ENCODE measurements at places on chromosomes 5 and 9. TPM values are rescaled to one million over a fixed set of nuclear protein-coding genes. Genes with fewer than 3 reads are reported as not detected.
A peak's percentile ranks its signal among the peaks of the same experiment; 100 is the strongest.

DNA sequence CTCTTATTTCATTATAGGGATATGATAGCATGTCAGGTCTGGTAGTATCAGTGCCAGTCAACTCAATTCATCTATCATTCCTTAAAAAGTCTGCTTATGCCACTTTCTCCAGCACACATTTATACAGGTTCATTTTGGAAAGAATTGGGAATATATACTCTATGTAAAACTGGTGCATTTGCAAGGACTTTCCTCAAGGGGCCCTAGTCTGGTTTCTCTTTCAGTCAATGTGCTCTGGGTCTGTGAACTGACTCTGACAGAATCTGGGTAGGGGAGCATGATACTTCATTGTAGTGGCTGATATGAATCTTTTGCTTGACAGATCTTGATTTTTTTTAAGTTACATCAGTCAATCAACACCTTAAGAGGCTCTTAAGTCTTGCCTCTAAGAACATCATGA is 313.9 kb downstream of the HTR1A start:
- no peak for DNase-seq

- DNase-seq, result peak; percentile 80
Observed at GRCh38 chr9:119221276-119221675, 148.0 kb downstream of the BRINP1 start.

GRCh38 chr5:131019111-131019510 is 145.9 kb downstream of the HINT1 start:
- no peak for DNase-seq

- DNase-seq, result no peak
Observed at GRCh38 chr9:95752129-95752731, 123.3 kb upstream of the ERCC6L2 start.

DNA sequence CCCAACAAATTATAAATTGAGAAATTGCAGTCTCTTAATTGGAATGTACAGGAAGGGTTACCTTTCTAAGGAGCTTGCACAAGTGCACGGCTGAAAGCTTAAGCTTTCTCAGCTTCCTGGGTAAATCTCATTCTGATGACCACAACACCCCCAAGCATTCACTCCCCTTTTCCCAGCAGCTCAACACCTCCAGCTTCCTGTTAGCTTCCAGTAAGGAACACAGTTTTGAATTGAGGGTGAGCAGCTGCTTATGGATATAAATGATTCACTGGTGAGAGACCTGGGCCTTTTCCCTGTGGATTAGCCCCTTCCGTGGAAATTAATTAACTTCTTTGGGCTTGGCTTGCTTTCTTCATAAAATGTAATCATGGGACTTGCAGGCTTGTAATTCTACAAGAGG is 101.2 kb downstream of the SLC28A3 start:
- DNase-seq, result no peak

DNA sequence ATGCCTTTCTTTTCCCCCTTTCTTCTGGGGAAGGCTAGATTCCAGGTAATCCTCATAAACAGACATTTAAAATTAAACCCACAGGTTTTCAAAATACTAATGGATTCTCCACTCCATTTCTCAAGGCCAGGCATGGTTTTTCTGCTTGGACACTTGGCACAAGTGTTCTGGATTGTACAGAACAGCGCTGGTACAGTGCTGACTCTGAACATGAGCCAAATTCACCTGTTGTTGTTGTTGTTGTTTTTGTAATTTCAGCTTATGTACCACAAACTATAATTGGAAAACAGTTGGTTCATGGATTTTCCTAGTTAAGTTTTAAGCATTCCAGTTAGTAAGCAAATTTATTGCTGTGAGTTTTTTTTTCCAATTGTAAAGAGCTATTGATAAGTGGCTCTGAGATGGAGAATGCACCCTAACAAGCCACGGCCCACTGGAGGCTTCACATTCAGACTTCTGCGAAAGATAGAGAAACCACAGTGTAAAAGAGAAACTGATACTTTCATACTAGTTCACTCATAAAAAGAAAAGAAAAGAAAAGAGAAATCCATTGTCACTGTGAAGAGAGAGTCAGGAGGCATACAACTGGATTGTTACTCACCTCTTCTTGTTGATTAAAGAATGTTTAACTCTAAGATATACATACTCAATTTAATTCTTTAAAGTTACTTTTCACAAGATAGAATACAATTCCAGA is 16.2 kb upstream of the ITGA1 start:
- no peak for DNase-seq

GRCh38 chr9:30035761-30036160 is 2348.7 kb upstream of the ACO1 start:
- DNase-seq, result no peak

DNA sequence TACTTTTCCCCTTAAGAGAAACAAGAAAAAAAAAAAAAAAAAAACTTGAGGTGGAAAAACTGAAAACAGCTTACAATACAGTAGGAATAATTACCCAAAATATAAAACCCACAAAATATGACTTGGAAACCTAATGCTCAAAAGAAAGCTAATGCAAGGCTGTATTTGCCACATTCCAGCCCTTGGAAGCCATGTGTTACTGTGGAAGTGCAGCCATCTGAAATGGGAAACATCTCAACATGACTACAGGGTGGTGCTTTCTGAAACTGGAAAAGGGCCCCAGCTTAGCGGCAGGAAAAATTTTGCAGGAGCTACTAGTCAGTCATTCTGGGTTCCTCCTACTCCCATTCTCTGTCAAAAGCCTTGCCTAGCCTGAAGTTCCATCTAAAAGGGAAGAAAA is 20.4 kb downstream of the CDK5RAP2 start:
- no peak for DNase-seq

GRCh38 chr5:54398191-54398590 is 57.3 kb upstream of the HSPB3 start:
- DNase-seq, result no peak

IRX2 gene
- not detected for total RNA-seq

All from G401 (cell line).